ENCODE measurements at places on chromosomes 16 and 17. TPM values are rescaled to one million over a fixed set of nuclear protein-coding genes. Genes with fewer than 3 reads are reported as not detected.

DNA sequence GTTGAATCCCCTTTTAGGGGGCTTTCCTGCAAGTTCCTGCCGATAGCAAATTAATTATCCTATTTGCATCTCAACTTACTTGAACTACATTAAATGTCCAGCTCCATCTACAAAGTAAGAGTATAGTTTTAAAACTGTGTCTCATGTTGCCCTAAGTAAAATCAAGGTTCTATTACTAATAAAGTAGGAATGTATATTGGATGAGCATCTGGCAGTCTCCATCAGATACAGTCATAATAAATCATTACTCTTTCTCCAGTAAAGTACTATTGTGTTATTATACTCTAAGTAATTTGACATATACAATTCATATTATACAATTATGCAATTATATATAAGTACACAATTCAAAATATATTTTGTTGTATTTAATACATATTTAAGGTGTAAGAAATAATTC lies 249.3 kb downstream of the CEP112 start:
- no peak overlapping the region for H3K4me3 ChIP-seq
- no peak for DNase-seq

- no peak overlapping the region for H3K4me3 ChIP-seq
- peak; percentile 80 for DNase-seq
- peaks cover 3% of the 10 kb centered on the region for H3K4me1 ChIP-seq
- H3K36me3 ChIP-seq = no peaks in the 10 kb centered on the region
- H3K27ac ChIP-seq = no peak overlapping the region
These were observed 77.9 kb downstream of the GOSR1 start for GRCh38 chr17:30554839-30555751.

DNA sequence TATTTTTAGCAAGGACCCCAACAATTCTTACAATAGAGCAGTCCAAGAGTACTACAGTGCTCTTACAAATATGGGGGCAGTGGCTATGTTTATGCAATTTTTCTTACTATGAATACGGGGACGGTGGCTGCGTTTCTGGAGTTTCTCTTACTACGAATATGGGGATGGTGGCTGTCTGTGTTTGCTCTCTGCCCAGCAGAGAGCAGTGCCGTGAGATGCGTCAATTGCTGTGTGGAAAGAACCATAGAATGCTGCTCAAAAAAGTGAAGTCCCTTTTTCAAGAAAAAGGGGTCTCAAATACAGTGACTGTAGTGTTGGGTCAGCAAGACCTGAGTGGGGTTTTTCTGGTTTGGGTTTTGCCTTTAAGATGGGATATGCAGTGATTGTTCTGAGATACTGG lies 53.9 kb downstream of the KNOP1 start:
- no peaks in the 10 kb centered on the region for H3K27me3 ChIP-seq
- H3K27ac ChIP-seq = no peak overlapping the region
- H3K4me3 ChIP-seq = no peak overlapping the region
- no peak for DNase-seq

DNA sequence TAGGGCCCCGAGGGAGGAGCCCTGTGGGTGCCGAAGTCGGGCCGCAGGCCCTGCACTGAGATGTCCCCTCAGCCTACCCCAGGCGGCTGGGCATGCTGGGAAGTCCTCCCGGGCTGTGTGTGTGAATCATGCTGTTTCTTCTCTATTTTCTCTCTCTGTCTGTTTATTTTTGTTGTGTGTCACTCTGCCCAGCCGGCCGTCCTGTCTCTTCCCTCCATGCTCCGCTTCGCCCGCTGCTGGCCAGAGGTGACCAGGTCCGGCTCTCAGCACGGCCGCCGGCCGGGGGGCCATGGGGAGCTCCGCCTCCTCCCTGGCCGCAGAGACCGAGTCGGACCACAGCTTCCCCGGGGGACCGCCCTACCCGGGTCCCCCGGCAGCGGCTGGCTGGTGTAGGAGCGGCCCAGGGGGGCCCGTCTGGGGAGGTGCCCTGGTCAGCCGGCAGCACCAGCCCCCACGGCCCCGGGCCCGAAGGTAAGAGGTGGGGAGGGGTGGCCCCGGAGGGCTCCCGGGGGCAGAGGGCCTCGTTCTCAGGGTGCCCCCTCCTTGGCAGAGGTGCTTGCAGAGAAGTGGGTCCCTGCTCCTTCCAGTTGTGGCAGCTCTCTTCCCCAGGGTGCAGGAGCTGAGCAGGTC lies 12.5 kb downstream of the CAPN15 start:
- H3K36me3 ChIP-seq = no peaks in the 10 kb centered on the region
- peak overlapping the region; percentile 71 for H3K27ac ChIP-seq
- no peak for DNase-seq
- H3K4me1 ChIP-seq = peaks cover 37% of the 10 kb centered on the region

- H3K4me3 ChIP-seq = peak overlapping the region; percentile 74
- H3K27me3 ChIP-seq = peaks cover 3% of the 10 kb centered on the region
- peaks cover 11% of the 10 kb centered on the region for H3K4me1 ChIP-seq
- H3K36me3 ChIP-seq = peaks cover 26% of the 10 kb centered on the region
These were observed 5.8 kb downstream of the SLC5A2 start for GRCh38 chr16:31488468-31489297.

DNA sequence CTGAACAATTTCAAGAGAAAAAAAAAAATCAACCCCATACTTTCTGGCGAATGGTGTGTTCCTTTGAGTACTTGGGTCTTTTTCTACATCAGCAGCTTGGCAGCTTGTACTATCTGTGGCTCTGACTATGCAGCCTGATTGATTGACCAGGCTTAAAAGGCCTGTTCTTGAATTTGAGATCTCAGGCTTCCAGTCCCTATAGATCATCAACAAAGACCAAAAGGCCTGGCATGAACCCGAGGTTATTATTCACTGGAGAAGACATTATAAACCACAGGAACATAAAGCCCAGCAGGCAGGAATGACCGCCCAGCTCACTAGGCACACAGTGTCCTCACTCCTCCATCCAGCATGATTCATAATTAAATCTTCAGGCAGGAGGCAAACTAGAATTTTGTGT lies 32.1 kb upstream of the CDH3 start:
- no peaks in the 10 kb centered on the region for H3K4me1 ChIP-seq
- DNase-seq = no peak
- H3K36me3 ChIP-seq = no peaks in the 10 kb centered on the region
- no peak overlapping the region for H3K27ac ChIP-seq

- no peak overlapping the region for H3K27ac ChIP-seq
- peaks cover 8% of the 10 kb centered on the region for H3K27me3 ChIP-seq
- H3K4me3 ChIP-seq = no peak overlapping the region
- H3K4me1 ChIP-seq = peaks cover 3% of the 10 kb centered on the region
- H3K36me3 ChIP-seq = no peaks in the 10 kb centered on the region
- no peak for DNase-seq
These were observed 268.7 kb upstream of the CDH5 start for GRCh38 chr16:66097751-66098150.

- H3K4me3 ChIP-seq = no peak overlapping the region
- no peak overlapping the region for H3K27ac ChIP-seq
- no peaks in the 10 kb centered on the region for H3K36me3 ChIP-seq
- peaks cover 33% of the 10 kb centered on the region for H3K27me3 ChIP-seq
- peaks cover 9% of the 10 kb centered on the region for H3K4me1 ChIP-seq
These were observed 4.0 kb upstream of the RPL38 start for GRCh38 chr17:74199306-74200092.

GRCh38 chr16:56684926-56685590 lies 2.8 kb downstream of the MT1X start:
- no peaks in the 10 kb centered on the region for H3K27me3 ChIP-seq
- H3K36me3 ChIP-seq = peaks cover 8% of the 10 kb centered on the region

DNA sequence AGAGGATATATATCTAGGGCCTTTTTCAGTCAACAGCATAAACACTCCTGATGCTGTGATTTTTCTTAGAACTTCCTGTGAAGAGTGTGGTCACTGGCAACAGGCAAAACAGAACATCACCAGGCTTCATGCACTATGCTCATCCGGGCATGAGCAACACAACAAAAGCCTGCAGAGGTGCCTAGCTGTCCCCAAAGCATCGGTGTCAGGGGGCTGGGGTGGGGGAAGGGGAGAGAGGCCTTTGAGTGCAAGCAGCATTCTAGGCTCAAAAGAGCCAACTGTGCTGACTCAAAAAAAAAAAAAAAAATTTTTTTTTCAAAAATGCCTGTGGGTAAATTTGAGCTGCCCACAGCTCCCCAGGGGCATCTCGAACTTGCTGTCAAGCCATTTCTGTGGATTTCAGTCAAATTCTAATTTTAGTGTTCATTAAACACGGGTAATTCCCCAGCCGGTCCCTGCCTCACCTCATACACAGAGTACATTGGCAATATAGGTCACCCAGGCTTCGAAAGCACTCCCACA lies 194.6 kb upstream of the DYNLRB2 start:
- no peak overlapping the region for H3K4me3 ChIP-seq
- peak; percentile 72 for DNase-seq
- peaks cover 25% of the 10 kb centered on the region for H3K4me1 ChIP-seq

GRCh38 chr17:77366558-77367245 lies 225.9 kb downstream of the SEC14L1 start:
- H3K27me3 ChIP-seq = no peaks in the 10 kb centered on the region
- H3K36me3 ChIP-seq = no peaks in the 10 kb centered on the region
- DNase-seq = no peak
- H3K27ac ChIP-seq = peak overlapping the region; percentile 96

DNA sequence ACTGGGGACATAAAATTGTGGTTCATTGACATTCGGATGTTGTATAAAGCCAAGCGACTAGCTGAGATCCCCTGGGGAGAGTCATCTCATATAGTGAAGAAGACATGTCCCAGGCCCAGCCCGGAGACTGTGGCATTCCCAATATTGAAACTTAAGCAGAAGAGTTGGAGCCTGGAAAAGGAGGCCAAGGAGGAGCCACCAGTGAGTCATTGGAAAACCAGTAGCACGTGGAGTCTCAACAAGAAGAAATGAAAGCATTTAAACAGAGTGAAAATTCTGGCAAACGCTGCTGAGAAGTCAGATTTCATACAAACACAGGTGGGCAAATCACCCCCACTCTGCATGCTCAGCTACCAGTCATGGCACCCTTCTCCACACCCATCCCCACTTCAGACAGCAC lies 9.4 kb upstream of the ELAC2 start:
- H3K36me3 ChIP-seq = no peaks in the 10 kb centered on the region
- H3K4me3 ChIP-seq = no peak overlapping the region

- DNase-seq = no peak
- no peak overlapping the region for H3K27ac ChIP-seq
- H3K4me3 ChIP-seq = no peak overlapping the region
- peaks cover 64% of the 10 kb centered on the region for H3K27me3 ChIP-seq
- H3K4me1 ChIP-seq = no peaks in the 10 kb centered on the region
- no peaks in the 10 kb centered on the region for H3K36me3 ChIP-seq
These were observed 32.8 kb downstream of the BEAN1 start for GRCh38 chr16:66459878-66460277.

DNA sequence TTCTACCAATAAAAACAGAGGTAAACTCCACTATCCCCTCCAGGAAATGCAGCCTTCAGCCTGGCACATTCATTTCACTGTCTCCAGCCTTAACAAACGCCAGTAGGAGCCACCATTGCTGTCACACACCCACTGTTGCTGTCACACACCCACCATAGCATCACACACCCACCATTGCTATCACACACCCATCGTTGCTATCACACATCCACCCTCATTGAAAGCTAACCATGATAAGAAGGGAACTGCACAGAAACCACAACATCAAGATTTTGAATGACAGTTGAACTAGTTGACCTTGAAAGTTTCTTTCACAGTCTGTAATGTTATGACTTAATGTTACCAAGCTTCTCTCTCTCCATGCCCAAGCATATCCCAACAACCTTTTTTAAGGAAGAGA lies 38.1 kb downstream of the SHCBP1 start:
- H3K4me3 ChIP-seq = no peak overlapping the region
- DNase-seq = no peak
- H3K27me3 ChIP-seq = no peaks in the 10 kb centered on the region
- H3K36me3 ChIP-seq = peaks cover 30% of the 10 kb centered on the region
- no peak overlapping the region for H3K27ac ChIP-seq

DNA sequence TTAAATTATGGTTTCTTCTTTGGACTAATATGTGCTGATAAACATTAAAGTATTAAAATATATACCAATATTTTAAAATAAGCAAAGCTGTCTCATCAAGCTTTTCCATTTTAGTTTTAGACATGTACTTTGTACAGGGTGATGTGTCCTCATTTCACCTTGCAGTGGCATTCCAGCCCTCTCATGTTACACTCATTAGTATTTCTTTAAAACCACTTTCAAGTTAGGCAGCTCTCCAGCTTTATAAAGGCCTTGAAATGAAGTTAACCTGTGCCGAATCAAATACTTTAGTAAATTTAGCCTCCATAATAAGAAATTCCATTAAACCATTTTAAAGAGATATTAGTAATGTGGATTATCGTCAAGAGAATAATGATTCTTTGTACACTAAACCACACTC lies 107.6 kb upstream of the HLF start:
- H3K36me3 ChIP-seq = peaks cover 6% of the 10 kb centered on the region
- peak overlapping the region; percentile 41 for H3K27ac ChIP-seq
- H3K4me1 ChIP-seq = peaks cover 40% of the 10 kb centered on the region
- no peak for DNase-seq
- no peaks in the 10 kb centered on the region for H3K27me3 ChIP-seq
- no peak overlapping the region for H3K4me3 ChIP-seq

- no peaks in the 10 kb centered on the region for H3K27me3 ChIP-seq
- no peak for DNase-seq
- no peak overlapping the region for H3K27ac ChIP-seq
- peaks cover 51% of the 10 kb centered on the region for H3K36me3 ChIP-seq
These were observed 31.9 kb downstream of the RNF213 start for GRCh38 chr17:80292521-80292971.

- H3K4me1 ChIP-seq = peaks cover 26% of the 10 kb centered on the region
- DNase-seq = no peak
- no peak overlapping the region for H3K4me3 ChIP-seq
- H3K36me3 ChIP-seq = no peaks in the 10 kb centered on the region
These were observed 14.2 kb upstream of the HAPSTR1 start for GRCh38 chr16:9077091-9077809.

GRCh38 chr16:20040011-20040410 lies 33.7 kb downstream of the GPR139 start:
- no peaks in the 10 kb centered on the region for H3K27me3 ChIP-seq
- H3K27ac ChIP-seq = no peak overlapping the region
- no peak for DNase-seq

- no peak for DNase-seq
- H3K4me3 ChIP-seq = no peak overlapping the region
- no peak overlapping the region for H3K27ac ChIP-seq
- H3K27me3 ChIP-seq = no peaks in the 10 kb centered on the region
- peaks cover under 1% of the 10 kb centered on the region for H3K36me3 ChIP-seq
These were observed 5.8 kb downstream of the TMEM231 start for GRCh38 chr16:75550211-75550662.

- no peak overlapping the region for H3K4me3 ChIP-seq
- H3K36me3 ChIP-seq = peaks cover 8% of the 10 kb centered on the region
- no peaks in the 10 kb centered on the region for H3K27me3 ChIP-seq
- H3K27ac ChIP-seq = no peak overlapping the region
These were observed 42.6 kb downstream of the CYTH1 start for GRCh38 chr17:78739331-78739931.

- no peaks in the 10 kb centered on the region for H3K36me3 ChIP-seq
- no peaks in the 10 kb centered on the region for H3K4me1 ChIP-seq
- H3K27me3 ChIP-seq = peaks cover 15% of the 10 kb centered on the region
- no peak overlapping the region for H3K4me3 ChIP-seq
- peak; percentile 54 for DNase-seq
These were observed 8.8 kb upstream of the USP43 start for GRCh38 chr17:9636501-9636900.

GRCh38 chr17:67801626-67802175 lies 23.6 kb upstream of the BPTF start:
- H3K27me3 ChIP-seq = peaks cover 9% of the 10 kb centered on the region
- no peak overlapping the region for H3K4me3 ChIP-seq
- no peaks in the 10 kb centered on the region for H3K36me3 ChIP-seq

ACSM2B gene
- total RNA-seq = not detected

DYNLRB2 gene
- total RNA-seq = not detected

LITAFD gene
- total RNA-seq = not detected

PPM1E gene
- total RNA-seq = 1.7 TPM

CACNG3 gene
- total RNA-seq = not detected

PROCA1 gene
- total RNA-seq = 3.0 TPM

NFATC3 gene
- total RNA-seq = 42.0 TPM

RRAD gene
- 0.89 TPM for total RNA-seq

VASN gene
- 62.7 TPM for total RNA-seq

CCDC144A gene
- 0.16 TPM for total RNA-seq

PAGR1 gene
- total RNA-seq = 29.1 TPM

KPNA2 gene
- 95.0 TPM for total RNA-seq

All from osteocyte (in vitro differentiated cells).